ENCODE measurements at places on chromosomes 1 and 21. TPM values are rescaled to one million over a fixed set of nuclear protein-coding genes. Genes with fewer than 3 reads are reported as not detected.

GRCh38 chr1:21184276-21184675 is 7.6 kb upstream of the EIF4G3 start:
- DNase-seq = no peak

Gene CR1
- 18.1 TPM for polyA plus RNA-seq

DNA sequence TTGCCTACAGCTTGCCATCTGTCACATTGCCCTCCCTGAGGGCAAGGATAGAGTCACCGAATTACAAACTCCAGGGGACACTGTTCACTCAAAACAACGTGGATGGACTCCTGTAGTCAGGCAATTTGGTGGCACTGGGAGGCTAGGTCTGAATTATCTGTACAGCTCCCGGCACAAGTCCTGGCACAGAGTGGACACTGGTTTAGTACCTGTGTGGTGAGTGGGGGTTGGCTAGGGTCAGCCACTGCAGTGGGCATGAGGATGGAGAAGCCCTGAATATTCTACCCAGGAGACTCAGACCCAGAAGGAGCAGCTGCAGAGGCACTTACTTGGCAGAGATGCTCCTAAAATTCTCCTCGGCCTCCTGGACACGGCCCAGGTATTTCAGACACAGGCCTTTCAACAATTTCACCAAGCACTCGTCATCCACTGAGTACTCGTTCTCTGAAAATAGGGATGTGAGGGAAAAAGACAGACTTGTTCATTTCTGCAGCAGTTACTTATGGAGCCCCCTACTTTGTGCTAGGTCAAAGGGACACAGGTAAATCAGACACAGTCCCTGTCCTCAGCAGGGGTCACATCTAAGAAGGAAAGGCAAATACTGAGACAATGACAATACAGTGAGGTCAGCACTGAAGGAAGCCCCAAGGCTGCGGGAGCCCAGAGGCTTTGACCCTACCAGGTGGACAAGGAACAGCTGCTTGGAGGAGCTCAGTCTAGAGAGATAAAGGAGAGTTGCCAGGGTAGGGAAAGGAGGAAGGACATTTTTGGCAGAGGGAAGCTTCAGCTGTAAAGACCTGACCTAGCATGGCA is 40.5 kb downstream of the TTC39A start:
- DNase-seq = no peak

DNA sequence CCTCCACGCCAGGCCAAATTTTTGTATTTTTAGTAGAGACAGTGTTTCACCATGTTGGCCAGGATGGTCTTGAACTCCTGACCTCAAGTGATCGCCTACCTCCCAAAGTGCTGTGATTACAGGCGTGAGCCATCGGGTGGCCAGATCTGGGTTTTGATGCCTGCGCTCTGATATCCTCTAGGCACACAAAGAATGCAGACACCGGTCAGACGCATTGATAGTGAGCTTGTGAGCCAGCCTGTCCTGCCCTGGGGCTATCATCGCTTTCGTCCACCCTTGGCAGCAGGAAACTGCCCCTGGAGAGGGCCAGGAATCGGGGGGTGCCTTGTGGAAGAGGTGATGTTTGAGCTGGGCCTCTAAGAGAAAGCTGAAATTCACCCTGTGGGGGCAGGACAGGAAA is 4.0 kb downstream of the FBLIM1 start:
- DNase-seq = no peak

Gene TNFAIP8L2
- polyA plus RNA-seq = 1.7 TPM

Gene APOBEC4
- not detected for polyA plus RNA-seq

Data from right renal pelvis (tissue), 4 donors.